ENCODE measurements at places on chromosomes 13 and 19. TPM values are rescaled to one million over a fixed set of nuclear protein-coding genes. Genes with fewer than 3 reads are reported as not detected.

Gene FXYD7
- not detected for total RNA-seq

Gene SELENOV
- not detected for total RNA-seq

Gene HIPK4
- total RNA-seq: 0.24 TPM

Gene TDRD12
- total RNA-seq: 0.10 TPM

Gene ADAMTSL5
- total RNA-seq: 3.2 TPM

Gene ZNF563
- not detected for total RNA-seq

Gene CERS4
- 4.0 TPM for total RNA-seq

Gene IRGC
- not detected for total RNA-seq

Gene POLR1G
- 43.9 TPM for total RNA-seq

Gene CEACAM6
- 27.1 TPM for total RNA-seq

Gene KCNN1
- total RNA-seq: 0.59 TPM

Gene PPFIA3
- total RNA-seq: 5.7 TPM

Gene NLRP11
- not detected for total RNA-seq

Gene SULT2A1
- total RNA-seq: not detected

Gene TBCB
- 510 TPM for total RNA-seq

Gene TMEM190
- 1.8 TPM for total RNA-seq

Gene MBD3L2
- total RNA-seq: not detected

Gene ZNF135
- not detected for total RNA-seq

Gene PNMA8A
- total RNA-seq: 11.7 TPM

Gene FFAR3
- not detected for total RNA-seq

Gene GPR183
- not detected for total RNA-seq

Gene ZNF470
- total RNA-seq: 1.6 TPM

Measured in A549 treated with CpdA at 1 μM for 4 hours (cell line).